ENCODE measurements at places on chromosomes 5 and 9.

GRCh38 chr9:127218818-127219217, 45.8 kb upstream of the GARNL3 start:
- DNase-seq = no peak

GRCh38 chr5:54073131-54073530, 237.2 kb downstream of the ARL15 start:
- DNase-seq = no peak

DNA sequence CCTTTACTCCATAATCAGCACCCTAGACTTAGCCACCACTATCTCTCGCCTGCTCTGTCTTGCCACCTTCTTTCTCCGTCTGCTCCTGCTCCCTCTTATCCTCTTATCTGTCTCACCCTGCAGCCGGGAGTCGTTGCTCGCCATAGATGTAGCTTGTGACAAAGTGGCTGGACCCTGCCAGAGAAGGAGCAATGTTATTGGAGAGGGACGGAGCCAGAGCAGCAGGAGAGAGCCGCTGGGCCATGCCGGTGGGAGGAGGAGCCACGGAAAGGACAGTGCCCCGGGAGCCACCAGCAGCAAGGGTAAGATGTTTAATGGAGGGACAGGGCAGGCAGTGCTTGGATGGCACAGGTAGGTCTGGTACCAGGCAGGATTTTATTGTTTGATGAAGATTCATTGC, 137.3 kb downstream of the SEC61B start:
- no peak for DNase-seq

DNA sequence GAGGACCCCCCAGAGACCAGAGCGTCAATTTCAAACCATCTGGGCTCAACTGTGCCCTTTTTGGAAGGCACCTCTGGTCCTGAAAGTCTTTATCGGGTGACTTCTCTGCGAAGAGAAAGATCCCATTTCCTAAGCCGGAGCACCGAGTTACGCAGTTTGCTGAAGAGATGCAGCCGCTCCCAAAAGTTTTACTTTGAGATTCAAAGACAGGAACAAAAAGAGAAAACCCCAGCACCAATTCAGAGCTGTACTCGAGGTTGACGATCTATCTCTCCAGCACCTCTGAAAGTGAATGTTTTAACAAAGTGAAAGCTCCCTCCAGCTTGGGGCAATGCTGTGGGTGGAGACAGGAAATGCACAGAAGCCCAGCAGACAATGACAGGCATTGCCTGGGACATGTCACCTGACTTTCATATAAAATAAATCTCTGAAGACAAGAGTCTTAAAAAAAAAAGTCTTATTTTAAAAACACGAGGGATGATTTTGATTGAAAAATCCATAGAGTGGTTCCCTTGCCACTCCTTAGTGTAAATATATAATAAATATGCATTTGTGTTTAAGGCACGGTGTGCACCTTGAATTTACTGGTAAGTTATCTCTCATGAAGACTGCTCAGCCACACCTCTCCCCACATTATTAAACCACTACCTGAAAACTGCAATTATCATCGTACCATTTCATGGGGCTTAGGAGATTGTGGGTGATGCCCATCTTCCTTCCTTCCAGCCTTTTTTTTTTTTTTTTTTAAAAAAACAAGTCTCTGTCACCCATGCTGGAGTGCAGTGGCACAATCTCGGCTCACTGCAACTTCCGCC, 79.9 kb downstream of the FNBP1 start:
- DNase-seq = peak; percentile 48

DNA sequence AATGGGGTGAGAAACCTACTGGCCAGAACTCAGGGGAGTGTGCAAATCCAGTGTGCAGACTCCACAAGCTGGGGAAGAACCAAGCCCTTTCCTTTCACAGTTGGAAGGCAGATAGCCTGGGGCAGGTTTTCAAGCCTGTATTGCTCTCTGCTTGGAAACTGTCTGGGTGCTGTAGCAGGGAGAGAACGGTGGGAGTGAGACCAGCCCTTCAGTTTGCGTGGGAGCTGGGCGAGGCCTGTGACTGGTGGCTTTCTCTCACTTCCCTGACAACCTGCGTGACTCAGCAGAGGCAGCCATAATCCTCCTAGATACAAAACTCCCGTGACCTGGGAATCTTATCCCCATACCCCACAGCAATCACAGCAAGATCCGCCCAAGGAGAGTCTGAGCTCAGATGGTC, 44.9 kb upstream of the SNCAIP start:
- DNase-seq = no peak

- DNase-seq = no peak
Observed at GRCh38 chr5:59769041-59769360, 124.5 kb downstream of the PDE4D start.

DNA sequence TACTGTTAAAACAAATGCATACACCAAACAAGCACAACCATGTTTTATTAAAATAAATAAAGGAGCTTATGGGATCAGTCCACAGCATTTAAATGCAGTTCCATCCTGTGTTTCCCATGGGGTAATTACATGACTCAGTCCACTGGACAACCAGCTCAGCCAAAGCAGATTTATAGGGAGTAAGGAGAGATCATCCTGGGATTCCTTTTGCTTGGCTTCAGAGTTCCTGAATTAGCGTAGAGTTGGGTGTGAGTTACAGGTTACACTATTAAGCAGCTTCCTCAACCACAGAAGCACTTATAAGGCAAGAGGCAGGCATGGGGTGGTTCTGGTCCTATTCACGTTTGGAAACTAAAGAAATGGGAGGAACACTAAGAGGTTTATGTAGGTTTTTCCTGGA, 381.1 kb upstream of the ACTBL2 start:
- no peak for DNase-seq

- DNase-seq = no peak
Observed at GRCh38 chr9:4666042-4666699, at the start of gene SPATA6L. Gene SPATA6L, minus strand, starts transcription at chr9:4666480. Its CDS starts 230 bp downstream, at chr9:4666250.

DNA sequence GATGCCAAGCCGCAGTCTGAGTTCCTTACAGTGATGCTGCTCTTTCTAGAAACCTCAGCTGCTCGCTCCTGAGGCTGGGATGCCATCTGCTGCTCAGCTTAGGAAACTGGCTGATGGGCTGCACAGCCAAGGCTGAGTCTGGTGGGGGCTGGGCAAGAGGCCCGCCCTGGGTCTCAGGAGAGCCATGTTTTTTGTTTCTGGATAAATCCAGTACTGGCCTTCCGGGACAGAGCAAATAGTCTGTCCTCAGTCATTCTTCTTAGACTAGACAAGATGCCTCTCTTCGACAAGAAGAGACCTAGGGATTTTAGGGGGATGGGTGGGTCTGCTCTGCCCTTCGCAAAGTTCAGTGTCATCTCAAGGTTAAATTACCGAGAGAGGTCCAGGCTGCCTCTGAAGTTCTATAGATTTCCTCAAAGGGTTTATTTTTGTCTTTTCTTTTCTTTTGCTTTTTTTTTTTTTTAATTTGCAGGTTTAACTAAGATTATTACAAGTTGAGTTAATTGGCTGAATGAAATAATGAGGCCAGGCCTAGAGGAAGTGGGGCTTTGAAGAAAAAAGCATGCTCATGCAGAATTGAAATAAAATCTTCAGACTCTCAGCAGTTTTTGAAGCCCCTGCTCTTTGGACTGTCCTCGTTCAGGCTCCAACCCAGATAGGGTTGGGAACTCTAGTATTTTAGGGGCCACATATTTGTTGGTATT, 30.6 kb upstream of the MATR3 start:
- peak; percentile 32 for DNase-seq

DNA sequence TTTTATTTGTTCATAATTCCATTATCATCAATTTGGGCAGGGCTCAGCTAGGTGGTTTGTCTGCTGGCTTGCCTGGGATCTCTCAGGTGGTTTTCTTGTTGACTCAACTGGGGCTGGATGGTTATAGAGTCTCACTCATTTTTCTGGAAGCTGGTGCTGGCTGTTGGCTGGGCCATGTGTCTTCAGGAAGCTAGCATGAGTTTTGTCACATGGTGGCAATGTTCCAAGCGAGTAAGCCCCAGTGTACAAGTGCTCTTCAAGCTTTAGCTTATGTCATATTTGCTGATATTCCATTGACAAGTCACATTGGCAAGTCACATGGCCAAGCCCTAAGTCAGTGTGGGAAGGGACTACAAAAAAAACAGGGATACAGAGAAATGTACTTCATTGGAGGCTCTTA, 2.3 kb upstream of the RASEF start:
- no peak for DNase-seq

DNA sequence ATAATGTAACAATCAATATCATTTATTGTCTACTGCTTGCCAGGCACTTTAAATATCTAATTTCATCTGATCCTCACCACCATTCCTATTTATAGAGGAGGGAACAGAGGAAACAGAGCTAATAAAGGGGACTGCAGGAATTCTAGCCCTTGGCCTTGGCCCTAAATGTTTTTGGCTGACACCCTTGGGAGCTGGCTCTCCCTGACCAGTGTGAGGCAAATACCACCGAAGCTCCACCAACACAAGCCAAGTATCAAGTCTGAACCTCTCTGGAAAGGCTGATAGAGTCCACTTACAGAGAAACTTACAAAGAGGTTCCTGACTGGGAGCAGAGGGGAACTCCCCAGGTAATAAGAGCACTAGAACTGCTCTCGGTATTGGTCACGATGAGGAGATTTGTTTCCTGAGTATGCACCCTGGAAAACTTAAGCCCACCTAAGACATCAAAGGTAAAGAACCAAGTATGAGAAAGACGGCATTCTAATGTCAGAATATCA, 243.1 kb upstream of the PANK3 start:
- no peak for DNase-seq

DNA sequence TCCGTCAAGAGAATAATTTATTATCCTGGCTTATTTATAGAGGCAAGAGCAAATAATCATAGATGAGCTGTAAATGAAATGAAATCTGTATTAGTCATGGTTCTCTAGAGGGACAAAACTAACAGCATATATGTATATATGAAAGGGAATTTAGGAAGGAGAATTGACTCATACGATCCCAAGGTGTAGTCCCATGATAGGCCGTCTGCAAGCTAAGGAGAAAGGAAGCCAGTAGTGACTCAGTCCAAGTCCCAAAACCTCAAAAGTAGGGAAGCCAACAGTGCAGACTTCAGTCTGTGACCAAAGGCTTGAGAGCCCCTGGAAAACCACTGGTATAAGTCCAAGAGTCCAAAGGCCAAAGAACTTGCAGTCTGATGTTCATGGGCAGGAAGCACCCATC, 515.9 kb upstream of the CYLC2 start:
- DNase-seq = no peak

GRCh38 chr5:160506006-160507004, 84.7 kb downstream of the PTTG1 start:
- DNase-seq = peak; percentile 31

GRCh38 chr9:109013679-109014607, 644 bp upstream of the CTNNAL1 start:
- no peak for DNase-seq

GRCh38 chr5:68458416-68459021, 243.0 kb downstream of the PIK3R1 start:
- DNase-seq = no peak

- DNase-seq = no peak
Observed at GRCh38 chr5:143403334-143403592, 223 bp downstream of the NR3C1 start.

- no peak for DNase-seq
Observed at GRCh38 chr5:11494340-11494739, 409.9 kb downstream of the CTNND2 start.

GRCh38 chr5:62742207-62742606, 163.6 kb downstream of the LRRC70 start:
- DNase-seq = no peak

DNA sequence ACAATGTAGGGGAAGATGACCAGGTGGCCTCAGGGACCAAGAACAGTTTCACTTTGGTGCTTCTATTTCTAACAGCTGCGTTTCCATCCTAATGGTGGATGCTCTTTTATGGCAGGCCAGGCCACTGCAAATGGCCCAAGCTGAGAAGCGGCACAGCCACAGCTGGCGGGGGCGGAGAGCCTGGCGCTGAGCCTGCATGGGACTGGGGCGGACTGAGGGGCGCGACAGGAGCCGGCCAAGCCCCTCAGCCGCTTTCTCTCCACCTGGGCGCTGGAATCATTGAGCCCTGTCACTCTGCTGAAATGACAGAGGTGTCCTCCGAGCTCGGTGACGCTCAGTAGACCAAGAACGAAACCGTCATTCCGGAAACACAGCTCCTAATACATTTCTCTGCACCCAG, 317.3 kb upstream of the PDE4D start:
- DNase-seq = no peak

DNA sequence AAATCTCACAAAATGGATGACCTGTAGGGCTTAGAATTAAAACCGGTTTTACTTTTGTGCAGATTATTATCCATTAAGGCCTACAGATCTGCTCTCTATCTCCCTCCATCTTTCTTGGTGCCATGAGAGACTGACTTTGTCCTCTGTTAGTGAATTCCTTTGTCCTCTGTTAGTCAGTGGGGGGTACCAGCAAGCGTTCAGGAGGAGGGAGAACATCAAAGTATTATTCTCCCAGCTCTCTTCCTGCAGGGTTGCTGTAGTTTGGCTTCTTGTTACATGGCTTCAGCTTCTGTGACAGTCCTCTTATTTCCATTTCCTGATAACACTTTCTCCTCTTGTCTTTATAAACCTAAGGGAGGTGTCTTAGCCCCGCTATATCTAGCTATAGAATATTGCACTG, 850.5 kb upstream of the SEMA6A start:
- DNase-seq = no peak

DNA sequence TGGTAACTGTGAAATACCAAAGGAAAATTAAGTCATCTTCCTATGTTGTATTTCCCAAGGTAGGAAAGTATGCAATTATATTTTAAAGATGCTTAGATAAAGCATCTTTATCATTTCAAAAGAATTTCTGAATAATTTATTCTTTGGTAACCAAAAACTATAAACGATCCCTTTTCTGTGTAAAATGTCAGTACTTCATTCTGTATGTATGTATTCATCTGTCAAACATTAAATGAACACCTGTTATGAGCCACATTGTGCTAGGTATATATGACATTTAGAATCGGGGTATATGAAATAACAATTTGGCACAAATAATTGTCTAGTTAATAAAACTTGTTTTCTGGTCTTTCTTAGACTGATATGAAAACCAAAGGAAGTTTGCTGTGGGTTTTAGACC, 89.4 kb upstream of the DHFR start:
- DNase-seq = no peak

GRCh38 chr9:99451112-99451606, 229.1 kb downstream of the SEC61B start:
- no peak for DNase-seq

DNA sequence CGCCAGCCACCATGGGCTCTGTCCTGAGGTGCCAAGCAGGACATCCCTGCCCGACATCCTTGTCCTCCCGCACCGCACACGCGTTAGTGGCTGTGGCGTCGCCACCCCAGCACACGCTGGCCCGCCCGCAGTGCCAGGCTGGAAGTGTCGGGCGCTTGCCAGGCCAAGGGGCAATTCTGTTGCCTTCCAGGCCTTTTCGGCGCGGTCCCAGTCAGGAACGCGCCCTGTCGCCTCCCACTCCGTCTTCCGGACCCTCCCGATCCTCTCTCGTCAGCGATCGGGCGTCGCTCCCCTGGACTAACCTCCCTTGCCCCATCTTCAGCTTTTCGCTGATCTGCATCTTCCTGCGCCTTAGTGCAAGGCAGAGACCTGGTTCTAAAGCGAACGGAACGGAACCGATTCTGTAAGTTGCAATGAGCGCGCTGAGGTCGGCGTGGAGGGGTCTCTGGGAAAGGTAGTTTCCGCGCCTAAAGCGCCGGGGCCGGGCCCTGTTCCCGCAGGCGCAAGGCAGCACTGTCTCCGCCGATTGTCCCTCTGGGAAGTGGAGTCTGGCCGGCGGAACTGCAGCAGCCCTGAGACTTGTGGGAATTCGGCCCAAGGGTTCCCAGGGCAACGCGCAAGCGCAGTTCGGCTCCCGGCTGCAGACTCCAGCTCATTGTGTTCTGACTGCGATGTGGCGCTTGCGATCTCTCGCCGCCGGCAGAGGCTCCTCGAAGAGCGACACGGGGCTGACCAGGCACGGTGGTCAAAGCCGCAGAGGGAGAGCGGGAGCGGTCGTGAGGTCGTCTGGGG, at the start of gene ZNF454:
ZNF454 (plus strand) TSS at position 630 of the 792 bp plus-strand sequence. CDS start 1,594 bp downstream, outside the sequence.
- no peak for DNase-seq

- DNase-seq = no peak
Observed at GRCh38 chr9:129630967-129631673, 5.2 kb downstream of the NTMT1 start.
